ENCODE measurements at places on chromosomes 2 and 18.
A peak's percentile ranks its signal among the peaks of the same experiment; 100 is the strongest.

DNA sequence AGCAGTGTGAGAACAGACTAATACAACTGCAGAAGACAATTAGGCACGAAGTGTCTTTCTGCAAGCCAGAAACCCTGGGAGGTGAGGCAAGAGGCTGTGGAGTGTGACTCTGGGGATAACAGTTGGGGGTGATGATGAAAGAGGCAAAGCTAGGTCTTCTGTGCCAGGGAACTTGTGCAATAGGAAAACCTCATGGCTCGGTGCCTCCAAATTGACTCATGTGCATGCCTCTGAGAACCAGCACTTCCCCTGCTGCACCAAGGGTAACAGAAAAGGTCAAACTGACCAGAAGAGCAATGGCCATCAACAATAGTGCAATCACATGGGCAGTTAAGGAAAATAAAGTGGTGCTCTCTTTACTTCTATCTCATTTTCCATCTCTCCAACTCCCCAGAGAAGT lies 136.4 kb downstream of the SCG2 start:
- no peak overlapping the region for H3K4me3 ChIP-seq
- H3K27ac ChIP-seq, result no peak overlapping the region
- no peaks in the 10 kb centered on the region for H3K27me3 ChIP-seq
- no peaks in the 10 kb centered on the region for H3K36me3 ChIP-seq
- H3K4me1 ChIP-seq, result no peaks in the 10 kb centered on the region
- DNase-seq, result no peak

- DNase-seq, result no peak
- H3K36me3 ChIP-seq, result no peaks in the 10 kb centered on the region
- no peak overlapping the region for H3K4me3 ChIP-seq
- no peak overlapping the region for H3K27ac ChIP-seq
- no peaks in the 10 kb centered on the region for H3K4me1 ChIP-seq
Measured at GRCh38 chr2:193695367-193695766, 1500.6 kb upstream of the TMEFF2 start.

- DNase-seq, result no peak
- H3K4me1 ChIP-seq, result peaks cover 12% of the 10 kb centered on the region
- no peak overlapping the region for H3K4me3 ChIP-seq
- no peaks in the 10 kb centered on the region for H3K36me3 ChIP-seq
- H3K27me3 ChIP-seq, result no peaks in the 10 kb centered on the region
- no peak overlapping the region for H3K27ac ChIP-seq
Measured at GRCh38 chr2:7456762-7457161, 539.5 kb downstream of the RNF144A start.

- H3K4me1 ChIP-seq, result no peaks in the 10 kb centered on the region
- H3K27ac ChIP-seq, result no peak overlapping the region
- peaks cover 3% of the 10 kb centered on the region for H3K36me3 ChIP-seq
- H3K27me3 ChIP-seq, result no peaks in the 10 kb centered on the region
- DNase-seq, result no peak
- no peak overlapping the region for H3K4me3 ChIP-seq
Measured at GRCh38 chr2:72743481-72743880, 82.4 kb downstream of the EXOC6B start.

DNA sequence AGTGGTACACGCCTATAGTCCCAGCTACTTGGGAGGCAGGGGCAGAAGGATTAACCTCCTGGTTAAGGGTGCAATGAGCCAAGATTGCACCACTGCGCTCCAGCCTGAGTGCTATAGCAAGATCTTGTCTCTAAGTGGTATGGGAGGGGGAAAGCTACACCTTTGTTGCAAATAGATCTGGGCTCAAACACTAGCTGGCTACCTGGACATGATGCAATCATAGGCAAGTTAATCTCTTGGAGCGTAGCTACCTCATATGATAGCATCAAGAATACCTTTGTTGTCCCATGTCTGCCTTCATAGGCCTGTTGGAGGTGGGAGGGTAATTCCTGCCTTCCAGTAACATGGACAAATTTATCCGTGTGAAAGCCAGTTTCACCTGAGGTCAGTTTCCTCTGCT lies 15.7 kb downstream of the KLHL29 start:
- no peaks in the 10 kb centered on the region for H3K4me1 ChIP-seq
- no peak overlapping the region for H3K4me3 ChIP-seq
- H3K36me3 ChIP-seq, result no peaks in the 10 kb centered on the region
- H3K27me3 ChIP-seq, result no peaks in the 10 kb centered on the region

DNA sequence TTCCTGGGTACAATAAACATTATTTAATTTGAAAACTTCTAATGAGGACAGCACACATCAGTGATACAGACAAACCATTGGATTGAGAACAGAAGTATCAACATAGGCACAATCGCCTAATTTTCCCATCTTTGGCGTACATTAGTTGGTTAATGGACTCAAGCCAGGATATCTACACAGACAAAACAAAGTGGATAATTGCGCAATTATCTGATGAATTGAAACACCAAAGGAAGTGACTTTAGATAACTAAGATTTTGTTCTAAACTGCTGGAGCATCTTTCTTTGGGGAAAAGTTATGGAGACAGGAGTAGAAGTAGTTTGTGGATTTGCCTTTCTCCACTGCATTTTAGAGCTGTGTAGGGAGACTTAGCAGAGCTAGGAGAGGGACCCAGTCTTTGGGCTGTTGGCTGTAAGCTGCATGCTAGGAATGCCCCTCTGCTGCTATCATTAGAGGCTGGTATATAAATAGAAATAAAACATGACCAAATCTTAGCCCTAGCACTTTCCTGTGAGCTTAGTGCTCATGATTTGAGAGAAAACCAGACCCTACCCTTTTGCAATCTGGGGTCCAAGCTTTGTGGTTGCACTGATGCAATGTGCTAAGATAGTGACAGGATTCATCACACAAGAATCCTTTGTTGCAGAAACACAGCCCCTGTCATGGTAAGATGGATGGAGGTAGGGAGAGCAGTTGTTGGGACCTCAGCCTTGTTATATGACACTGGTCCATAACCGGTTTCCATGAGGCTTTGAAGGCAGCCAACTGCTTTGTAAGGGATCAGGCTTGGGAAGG lies 264.5 kb upstream of the PIK3C3 start:
- no peaks in the 10 kb centered on the region for H3K27me3 ChIP-seq
- no peak overlapping the region for H3K4me3 ChIP-seq
- no peak for DNase-seq
- H3K4me1 ChIP-seq, result no peaks in the 10 kb centered on the region
- no peak overlapping the region for H3K27ac ChIP-seq

- H3K36me3 ChIP-seq, result peaks cover 21% of the 10 kb centered on the region
- no peak overlapping the region for H3K4me3 ChIP-seq
- no peak overlapping the region for H3K27ac ChIP-seq
- no peak for DNase-seq
- H3K27me3 ChIP-seq, result no peaks in the 10 kb centered on the region
Measured at GRCh38 chr2:174621323-174621722, 23.7 kb upstream of the WIPF1 start.

GRCh38 chr2:9914384-9915065 lies 37.0 kb upstream of the GRHL1 start:
- H3K4me3 ChIP-seq, result no peak overlapping the region
- no peak for DNase-seq
- H3K27me3 ChIP-seq, result no peaks in the 10 kb centered on the region

DNA sequence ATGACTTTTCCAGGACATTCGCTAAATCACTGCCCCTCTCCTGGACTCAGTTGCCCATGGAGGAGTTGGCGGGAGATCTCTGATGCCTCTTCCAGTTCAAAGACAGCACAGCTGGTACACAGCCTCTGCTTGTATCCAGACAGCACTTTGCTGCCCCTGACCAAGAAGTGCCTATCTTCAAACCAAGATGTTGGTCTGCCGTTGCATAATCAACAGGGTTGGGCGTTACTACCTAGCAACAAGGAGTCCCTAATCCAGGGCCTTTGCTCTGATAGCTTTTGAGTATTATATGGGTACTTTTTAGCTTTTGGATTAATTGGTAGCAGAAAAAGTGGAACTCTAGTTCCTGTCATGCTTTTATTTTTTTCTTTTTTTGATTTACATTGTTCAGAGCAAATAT lies 166.6 kb downstream of the FAM210A start:
- no peaks in the 10 kb centered on the region for H3K27me3 ChIP-seq
- no peak overlapping the region for H3K4me3 ChIP-seq
- DNase-seq, result no peak
- no peaks in the 10 kb centered on the region for H3K36me3 ChIP-seq
- no peaks in the 10 kb centered on the region for H3K4me1 ChIP-seq

DNA sequence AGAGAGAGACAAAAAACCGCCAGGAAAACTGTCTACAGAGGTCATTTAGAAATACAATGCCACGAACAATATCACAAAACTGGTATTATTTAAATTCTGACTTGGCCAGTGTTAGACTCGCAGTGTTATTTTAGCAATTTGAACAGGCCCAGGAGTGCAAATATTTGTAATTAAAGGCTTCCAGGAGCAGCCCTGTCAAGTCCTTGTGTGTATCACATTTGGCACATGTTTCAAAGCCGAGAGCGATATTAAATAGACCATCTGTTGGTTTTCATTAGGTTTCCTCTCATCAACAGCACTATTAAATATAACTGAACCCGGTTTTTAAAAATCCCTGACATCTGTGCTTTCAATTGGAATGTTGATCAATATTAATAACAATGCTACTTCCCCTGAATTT lies 656.9 kb downstream of the TSN start:
- no peak overlapping the region for H3K27ac ChIP-seq
- no peaks in the 10 kb centered on the region for H3K4me1 ChIP-seq
- H3K27me3 ChIP-seq, result no peaks in the 10 kb centered on the region
- no peak for DNase-seq
- no peak overlapping the region for H3K4me3 ChIP-seq

- H3K27me3 ChIP-seq, result no peaks in the 10 kb centered on the region
- no peak overlapping the region for H3K27ac ChIP-seq
- no peaks in the 10 kb centered on the region for H3K4me1 ChIP-seq
- DNase-seq, result no peak
- H3K4me3 ChIP-seq, result no peak overlapping the region
- H3K36me3 ChIP-seq, result no peaks in the 10 kb centered on the region
Measured at GRCh38 chr2:31765078-31765945, 184.6 kb upstream of the SRD5A2 start.

DNA sequence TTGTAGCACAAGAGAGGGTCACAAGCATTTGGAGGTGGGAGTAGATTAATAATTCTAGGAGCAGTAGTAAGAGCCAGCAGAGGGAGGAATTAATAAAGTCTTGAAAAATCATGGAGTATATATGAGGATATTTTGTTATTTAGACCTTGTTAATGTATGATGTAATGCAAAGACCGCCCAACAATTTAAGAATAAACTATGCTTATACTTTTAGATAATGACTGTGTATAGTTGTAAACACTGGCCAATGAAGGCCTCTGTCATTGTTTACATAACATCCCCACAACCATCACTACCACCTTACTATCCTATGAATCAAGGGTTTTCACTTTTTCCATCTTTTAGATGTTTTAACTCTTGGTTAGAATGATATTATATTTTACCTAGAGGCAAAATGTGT lies 37.6 kb downstream of the OSR1 start:
- H3K27me3 ChIP-seq, result no peaks in the 10 kb centered on the region
- no peak for DNase-seq
- no peaks in the 10 kb centered on the region for H3K4me1 ChIP-seq
- no peaks in the 10 kb centered on the region for H3K36me3 ChIP-seq
- H3K4me3 ChIP-seq, result no peak overlapping the region
- H3K27ac ChIP-seq, result no peak overlapping the region

GRCh38 chr2:191010887-191011885 lies 2.8 kb downstream of the STAT1 start:
- H3K27ac ChIP-seq, result peak overlapping the region; percentile 7
- peaks cover 35% of the 10 kb centered on the region for H3K36me3 ChIP-seq
- H3K27me3 ChIP-seq, result no peaks in the 10 kb centered on the region
- H3K4me1 ChIP-seq, result peaks cover 39% of the 10 kb centered on the region
- DNase-seq, result no peak

DNA sequence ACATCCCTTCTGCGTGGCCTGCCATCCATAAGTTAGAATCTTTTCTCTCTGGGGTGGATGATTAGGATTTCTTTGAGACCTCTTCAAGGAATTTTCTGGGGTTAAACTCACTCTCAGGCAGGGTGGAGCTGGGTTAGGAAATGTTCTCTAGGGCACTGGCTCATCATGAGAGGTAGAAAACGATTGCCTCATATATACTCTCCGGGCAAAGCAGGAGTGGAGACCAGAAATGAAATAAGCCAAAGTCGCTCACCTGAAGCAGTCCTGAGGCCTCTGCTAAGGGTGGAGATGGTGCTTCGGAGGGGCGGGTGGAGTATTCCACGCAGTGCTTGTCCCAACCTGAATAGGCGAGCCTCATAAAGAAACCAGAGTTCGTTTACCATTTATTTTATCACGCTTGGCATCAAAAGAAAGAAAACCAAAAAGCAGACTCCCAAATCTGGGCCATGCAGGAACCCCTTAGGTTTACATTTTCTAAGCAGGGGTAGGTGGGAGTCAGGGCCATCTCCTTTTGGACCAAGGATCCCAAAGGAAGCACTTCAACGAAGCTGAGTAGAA lies 249.3 kb upstream of the MEIS1 start:
- no peaks in the 10 kb centered on the region for H3K36me3 ChIP-seq
- H3K27me3 ChIP-seq, result no peaks in the 10 kb centered on the region
- H3K4me1 ChIP-seq, result no peaks in the 10 kb centered on the region
- no peak overlapping the region for H3K27ac ChIP-seq
- no peak overlapping the region for H3K4me3 ChIP-seq
- DNase-seq, result no peak

GRCh38 chr2:196504788-196505187 lies 134.7 kb upstream of the CCDC150 start:
- H3K27me3 ChIP-seq, result no peaks in the 10 kb centered on the region
- no peak overlapping the region for H3K27ac ChIP-seq
- DNase-seq, result no peak
- no peaks in the 10 kb centered on the region for H3K36me3 ChIP-seq

- H3K27ac ChIP-seq, result no peak overlapping the region
- H3K4me3 ChIP-seq, result no peak overlapping the region
- no peak for DNase-seq
- H3K4me1 ChIP-seq, result no peaks in the 10 kb centered on the region
Measured at GRCh38 chr2:133497270-133497893, 70.9 kb downstream of the NCKAP5 start.

GRCh38 chr2:149877074-149877473 lies 289.5 kb upstream of the MMADHC start:
- no peaks in the 10 kb centered on the region for H3K4me1 ChIP-seq
- no peak for DNase-seq
- no peak overlapping the region for H3K4me3 ChIP-seq
- no peaks in the 10 kb centered on the region for H3K27me3 ChIP-seq
- H3K36me3 ChIP-seq, result no peaks in the 10 kb centered on the region

DNA sequence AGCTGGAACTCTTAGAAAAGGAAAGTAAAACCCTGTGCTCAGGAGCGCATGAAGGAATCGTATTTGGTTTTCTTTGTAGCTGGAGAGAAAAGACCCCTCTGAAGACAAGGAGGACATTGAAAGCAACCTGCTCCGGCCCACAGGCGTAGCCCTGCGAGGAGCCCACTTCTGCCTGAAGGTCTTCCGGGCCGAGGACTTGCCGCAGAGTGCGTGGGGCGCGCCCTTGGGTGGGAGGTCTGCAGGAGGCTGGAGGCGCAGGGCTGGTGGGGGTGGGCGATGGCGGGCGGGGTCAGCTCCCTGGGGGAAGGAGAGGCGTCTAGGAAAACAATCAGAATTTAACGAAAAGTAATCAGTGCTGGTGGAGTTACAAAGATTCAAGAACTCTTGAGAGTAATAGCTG lies 72.8 kb downstream of the DYSF start:
- no peak overlapping the region for H3K4me3 ChIP-seq
- H3K27me3 ChIP-seq, result no peaks in the 10 kb centered on the region
- DNase-seq, result no peak
- H3K36me3 ChIP-seq, result no peaks in the 10 kb centered on the region
